ENCODE measurements at places on chromosomes 7 and 10.
A peak's percentile ranks its signal among the peaks of the same experiment; 100 is the strongest.

- DNase-seq = peak; percentile 32
Measured at GRCh38 chr10:79320316-79320715, 27.0 kb upstream of the PPIF start.

DNA sequence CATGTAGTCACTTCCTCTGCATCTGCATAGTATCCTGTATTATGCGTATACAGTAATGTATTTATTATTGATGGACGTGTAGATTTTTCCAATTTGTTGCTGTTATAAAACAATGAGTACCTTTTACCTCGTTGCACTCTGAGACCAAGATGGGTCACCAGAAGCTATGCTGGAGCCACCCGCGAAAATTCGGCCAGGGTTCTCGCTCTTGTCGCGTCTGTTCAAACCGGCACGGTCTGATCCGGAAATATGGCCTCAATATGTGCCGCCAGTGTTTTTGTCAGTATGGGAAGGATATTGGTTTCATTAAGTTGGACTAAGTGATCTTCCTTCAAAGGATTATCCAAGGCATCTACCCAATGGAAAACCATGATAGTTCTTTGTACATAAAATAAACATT lies 1.0 kb downstream of the PSMC2 start:
- DNase-seq = no peak

- DNase-seq = no peak
Measured at GRCh38 chr10:90398566-90398965, 459.3 kb downstream of the HTR7 start.

DNA sequence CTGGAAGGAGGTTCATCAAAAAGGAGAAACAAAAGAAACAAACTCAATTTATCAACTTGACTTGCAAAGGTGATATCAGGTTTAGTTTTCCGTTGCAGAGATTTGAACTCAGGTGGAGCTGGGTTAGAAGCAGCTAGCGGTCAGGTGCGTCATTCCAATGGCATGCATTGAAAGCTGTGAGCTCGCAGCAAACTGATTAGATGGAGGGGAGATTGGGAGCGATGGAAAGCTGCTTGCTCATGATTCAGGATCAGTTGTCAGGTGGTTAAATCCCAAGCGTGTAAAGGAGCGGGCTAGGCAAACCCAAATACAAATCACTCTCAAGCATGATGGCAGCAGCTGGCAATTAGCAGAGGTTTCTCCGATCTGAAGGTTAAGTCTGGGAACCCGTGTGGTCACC lies 49.3 kb upstream of the AFAP1L2 start:
- DNase-seq = no peak

- DNase-seq = no peak
Measured at GRCh38 chr10:78520737-78521430, 487.2 kb downstream of the RPS24 start.

DNA sequence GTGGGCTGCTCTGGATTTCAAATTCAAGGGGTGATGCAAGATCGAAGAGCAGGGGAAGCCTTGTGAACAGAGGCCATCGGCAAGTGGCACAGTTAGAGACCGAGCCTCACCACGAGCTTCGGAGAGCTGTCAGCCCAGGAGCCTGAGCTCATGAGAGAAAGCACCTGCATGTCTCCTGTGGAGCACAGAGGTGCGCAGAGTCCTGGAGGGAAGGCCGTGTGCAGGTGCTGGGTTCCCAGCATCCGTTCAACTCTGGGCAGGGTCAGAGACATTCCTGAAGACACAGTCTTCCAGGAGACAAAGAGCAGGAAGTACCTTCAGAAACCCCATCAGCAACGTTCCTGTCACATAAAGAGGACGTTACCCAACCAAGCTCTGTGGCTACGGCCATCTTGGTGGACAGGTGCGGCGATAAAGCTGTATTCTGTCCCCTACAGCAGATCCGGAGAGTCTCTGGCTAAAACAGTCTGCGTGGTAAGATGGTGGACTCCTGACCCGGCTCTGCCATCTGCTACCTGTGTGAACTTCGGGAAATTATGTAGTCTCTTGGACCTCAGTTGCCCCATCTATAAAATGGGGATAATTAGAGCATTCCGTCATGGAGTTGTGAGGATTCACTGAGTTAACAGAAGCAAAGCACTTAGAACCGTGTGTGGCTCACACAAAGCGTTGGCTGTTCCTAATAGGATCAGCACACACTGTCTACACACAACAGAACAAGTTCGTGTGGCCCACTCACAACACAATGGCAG lies 40.6 kb downstream of the NOD1 start:
- no peak for DNase-seq

DNA sequence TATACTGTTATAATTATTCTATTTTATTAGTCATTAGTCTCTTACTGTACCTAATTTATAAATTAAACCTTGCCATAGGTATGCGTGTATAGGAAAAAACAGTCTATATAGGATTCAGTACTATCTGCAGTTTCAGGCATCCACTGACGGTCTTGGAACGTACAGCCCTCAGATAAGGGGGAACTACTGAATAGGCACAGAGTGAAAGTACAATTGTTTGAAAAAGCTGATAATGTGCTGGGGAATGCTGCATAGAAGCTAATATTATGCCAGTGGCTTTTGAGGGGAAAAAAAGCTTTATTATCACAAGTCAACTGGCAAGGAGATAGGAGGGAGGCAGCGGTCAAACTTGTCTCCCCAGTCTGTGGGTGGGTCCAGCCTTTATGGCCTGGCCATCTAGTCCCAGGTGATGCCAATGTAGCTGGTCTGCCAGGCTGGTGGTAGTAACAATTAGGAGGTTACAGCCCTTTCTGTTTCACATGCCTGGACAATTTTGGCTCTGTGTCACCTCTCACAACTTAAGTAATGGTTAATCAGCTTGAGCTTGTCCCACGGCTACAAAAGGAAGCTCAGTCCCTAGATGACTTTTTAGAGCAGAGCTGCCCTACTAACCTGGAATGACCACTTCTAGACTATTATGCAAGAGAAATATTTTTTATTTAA lies 8.3 kb upstream of the FMC1 start:
- DNase-seq = no peak

- no peak for DNase-seq
Measured at GRCh38 chr10:71658467-71658745, 61.2 kb downstream of the C10orf105 start.

GRCh38 chr10:76921383-76922010 lies 716.1 kb downstream of the KCNMA1 start:
- no peak for DNase-seq

DNA sequence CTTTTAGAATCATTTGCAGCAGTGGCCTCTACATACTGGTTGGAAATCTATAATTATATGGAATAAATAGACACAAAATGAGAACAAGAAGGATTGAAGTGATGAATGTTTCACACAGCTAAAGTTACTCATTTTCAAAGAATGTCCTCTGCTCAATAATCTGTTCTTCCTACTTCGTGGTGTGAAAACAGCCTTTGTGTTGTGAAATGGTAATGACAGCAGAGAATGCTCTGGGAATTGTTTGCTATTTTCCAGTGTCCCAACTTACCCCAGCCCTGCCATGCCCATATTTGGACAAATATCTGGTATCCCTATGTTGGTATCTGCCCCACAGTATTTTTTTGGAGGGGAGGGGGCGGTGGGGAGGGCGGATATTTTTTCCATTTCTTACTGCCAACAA lies 130.4 kb downstream of the GLI3 start:
- no peak for DNase-seq

DNA sequence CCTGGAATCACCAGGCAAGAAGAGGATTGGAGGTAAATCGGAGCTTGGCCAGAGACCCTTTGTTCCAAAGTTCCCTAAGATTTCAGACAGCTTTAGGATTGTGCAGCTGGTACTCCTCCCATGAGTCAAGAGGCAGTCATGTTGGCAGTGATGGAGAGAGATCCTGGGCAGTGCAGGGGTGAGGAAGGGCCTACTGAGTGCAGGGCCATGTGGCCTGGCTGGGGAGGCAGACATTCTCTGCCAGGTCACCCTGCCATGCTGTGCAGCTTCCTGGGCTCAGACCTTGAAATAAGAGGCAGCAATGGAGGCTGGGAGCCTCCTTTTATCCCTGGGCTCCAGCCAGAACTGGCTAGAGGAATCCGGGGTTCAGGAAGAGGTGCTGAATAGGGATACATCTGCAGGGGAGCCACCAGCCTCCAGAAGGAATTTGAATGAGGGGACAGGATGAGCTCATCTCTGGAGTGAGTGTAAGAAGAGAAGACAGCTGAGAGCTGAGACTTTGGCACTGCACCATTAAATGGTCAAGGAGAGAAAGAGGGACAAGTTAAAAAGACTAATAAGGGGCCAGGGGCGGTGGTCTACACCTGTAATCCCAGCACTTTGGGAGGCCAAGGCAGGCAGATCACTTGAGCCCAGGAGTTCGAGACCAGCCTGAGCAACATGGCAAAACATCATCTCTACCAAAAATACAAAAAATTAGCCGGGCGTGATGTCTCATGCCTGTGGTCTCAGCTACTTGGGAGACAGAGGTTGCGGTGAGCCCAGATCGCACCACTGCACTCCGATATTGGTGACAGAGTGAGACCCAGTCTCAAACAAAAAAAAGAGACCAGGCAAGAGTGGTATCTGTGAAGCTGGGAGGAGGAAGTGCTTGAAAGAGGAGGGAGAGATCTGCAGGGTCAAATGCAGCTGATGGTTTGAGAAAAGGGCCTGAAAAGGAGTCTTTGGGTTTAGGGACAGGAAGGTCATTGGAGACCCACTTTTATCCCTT lies 12.0 kb downstream of the SFTPD start:
- no peak for DNase-seq

DNA sequence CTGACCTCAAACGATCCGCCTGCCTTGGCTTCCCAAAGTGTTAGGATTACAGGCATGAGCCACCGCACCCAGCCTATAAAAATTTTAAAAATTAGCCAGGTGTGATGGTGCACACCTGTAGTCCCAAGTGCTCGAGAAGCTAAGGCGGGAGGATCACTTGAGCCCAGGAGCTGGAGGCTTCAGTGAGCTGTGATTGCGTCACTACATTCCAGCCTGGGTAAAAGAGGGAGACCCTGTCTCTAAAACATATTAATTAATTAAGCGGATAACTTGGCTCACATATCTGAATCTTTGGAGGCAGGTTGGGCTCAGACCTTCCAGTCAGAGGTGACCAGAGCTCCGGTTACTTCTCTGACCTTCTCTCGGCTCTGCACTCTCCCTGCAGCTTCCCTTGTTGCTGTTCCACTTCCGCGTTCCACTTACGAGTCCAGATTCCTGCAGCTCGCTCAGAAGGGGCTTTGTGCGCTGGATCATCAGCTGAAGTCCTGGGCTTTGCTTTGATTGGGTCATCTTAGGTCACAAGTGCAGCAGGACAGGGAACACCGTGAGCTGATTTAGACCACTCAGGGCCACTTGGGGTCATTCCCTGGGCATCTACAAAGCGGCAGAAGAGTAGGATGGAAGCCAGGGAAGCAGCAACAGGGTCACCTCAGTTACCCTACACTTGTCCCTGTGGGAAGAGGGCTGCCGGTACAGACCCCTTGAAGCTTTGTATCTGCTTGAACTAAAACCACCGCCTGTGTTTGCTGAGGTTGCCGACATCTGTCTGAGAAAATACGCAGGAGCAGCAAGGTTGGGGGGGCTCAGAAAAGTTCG lies 2.0 kb upstream of the ARPC1B start:
- DNase-seq = no peak

- DNase-seq = no peak
Measured at GRCh38 chr7:45080958-45081669, 7.7 kb downstream of the NACAD start.

DNA sequence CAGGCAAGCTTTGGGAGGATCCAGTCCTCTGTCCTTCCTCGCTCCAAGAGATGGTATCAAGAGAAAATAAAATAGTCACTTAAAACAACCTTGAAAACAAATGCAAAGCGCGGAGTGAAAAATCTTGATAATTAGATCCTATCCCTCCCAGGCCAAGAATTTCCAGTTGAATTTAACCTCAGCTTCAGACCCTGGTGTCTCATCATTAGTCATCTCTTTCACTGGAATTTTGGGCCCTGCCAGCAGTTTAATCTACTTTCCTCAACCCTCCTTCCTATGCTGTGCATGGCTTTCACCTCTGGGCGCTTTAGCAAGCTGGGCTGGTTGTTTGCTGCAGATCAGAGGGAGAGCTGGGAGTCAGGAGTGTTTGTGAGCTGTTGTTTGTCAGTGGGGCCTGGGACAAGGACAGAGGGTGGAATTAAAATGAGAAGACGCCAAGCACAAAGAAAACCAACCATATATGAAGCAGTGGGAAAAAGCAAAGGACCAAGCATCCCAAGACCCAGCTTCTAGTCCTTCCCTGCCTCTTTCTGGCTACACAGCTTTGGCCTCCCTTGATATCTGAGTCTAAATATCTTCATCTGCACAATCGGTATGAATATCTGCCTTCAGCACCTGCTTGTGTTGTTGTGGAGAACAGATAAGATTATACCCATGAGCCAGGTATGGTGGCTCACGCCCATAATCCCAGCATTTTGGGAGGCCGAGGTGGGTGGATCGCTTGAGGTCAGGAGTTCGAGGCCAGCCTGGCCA lies 13.5 kb downstream of the MYOF start:
- no peak for DNase-seq

DNA sequence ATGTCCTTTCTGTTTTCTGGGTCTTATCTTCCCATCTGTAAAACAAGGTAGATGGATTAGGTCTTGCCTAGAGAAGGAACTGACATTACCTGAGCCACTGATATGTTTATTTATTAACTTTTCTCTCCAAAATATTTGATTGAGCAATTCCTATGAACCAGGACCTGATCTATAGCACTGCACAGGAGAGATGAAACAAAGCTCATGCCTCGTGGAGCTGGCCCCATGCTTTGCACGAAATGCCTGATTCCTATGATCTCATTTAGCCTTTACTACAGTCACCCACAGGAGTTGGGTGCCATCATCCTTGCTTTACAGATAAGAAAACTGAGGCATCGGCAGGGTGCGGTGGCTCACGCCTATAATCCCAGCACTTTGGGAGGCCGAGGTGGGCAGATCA lies 48.2 kb upstream of the ZMIZ1 start:
- no peak for DNase-seq

GRCh38 chr10:90858461-90858968 lies 676 bp upstream of the HTR7 start:
- no peak for DNase-seq

GRCh38 chr7:153320681-153321080 lies 561.1 kb downstream of the ACTR3B start:
- DNase-seq = no peak

DNA sequence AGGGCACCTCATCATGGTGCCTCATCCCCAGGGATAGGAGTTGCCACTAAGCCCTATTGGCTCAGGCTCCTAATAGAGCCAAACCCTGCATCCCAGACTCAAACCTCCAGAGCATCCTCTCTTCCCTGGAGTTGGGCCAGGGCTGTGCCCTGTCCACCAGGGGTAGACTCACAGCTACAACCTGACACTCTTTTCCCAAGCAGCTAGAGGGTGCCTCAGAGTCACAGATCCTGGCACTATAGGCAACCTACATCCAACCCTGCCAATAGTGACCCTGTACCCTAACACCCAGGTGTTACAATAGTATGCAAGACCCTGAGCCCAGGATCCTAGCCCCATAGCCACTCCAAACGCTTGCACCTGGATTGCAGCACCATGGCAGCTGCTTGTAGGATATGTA lies 64.0 kb upstream of the PLA2G12B start:
- no peak for DNase-seq

DNA sequence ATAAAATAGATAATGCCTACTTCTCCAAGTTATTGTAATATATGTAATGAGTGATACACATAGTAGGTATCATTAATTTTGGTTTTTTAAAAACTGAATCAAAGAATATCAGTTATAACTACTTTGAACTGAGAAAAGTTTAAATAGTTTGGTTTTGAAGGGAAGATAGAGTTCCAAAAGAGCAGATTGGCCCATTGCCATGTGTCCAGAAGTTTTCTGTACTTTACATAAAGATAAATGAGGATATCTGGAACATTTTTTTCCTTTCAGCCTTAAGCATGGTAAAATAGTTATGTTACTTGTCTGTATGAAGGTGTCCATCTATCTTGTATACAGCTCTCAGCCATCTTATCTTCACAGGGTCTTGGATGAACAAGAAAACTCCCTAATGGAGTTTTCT lies 97.9 kb upstream of the MXI1 start:
- no peak for DNase-seq

GRCh38 chr10:132063432-132063831 lies 2.3 kb upstream of the JAKMIP3 start:
- DNase-seq = no peak
